ENCODE measurements at places on chromosomes 7 and 10.
A peak's percentile ranks its signal among the peaks of the same experiment; 100 is the strongest.

GRCh38 chr10:16609211-16609610 is 87.5 kb upstream of the C1QL3 start:
- no peak for DNase-seq

DNA sequence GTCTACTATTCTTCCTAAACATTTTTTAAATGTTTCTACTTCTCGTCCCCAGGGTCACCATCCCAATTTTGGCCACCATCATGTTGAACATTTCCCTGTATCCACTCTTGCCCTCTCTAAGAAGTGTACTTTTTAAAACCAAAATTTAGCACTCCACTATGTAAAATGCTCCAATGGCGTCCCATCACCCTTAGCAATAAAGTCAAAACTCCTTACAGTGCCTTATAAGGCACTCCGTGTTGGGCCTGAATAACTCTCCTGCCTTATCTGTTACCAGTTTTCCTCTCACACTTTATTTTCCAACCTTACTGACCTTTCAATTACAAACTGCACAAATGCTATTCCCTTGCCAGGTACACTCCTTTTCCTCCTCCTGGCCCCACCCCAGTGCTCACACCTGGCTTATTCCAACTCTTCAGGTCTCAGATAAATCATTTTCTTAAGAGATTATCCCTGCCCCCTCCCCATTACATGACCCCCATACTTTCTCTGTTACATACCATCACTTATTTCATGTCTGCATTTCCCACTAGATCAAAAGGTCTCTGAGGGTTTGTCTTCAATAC is 1.3 kb downstream of the TMEM168 start:
- no peak for DNase-seq

GRCh38 chr7:78562191-78562590 is 763.6 kb downstream of the PHTF2 start:
- no peak for DNase-seq

GRCh38 chr10:45001381-45002148 is 842 bp downstream of the ZNF22 start:
- peak; percentile 54 for DNase-seq

DNA sequence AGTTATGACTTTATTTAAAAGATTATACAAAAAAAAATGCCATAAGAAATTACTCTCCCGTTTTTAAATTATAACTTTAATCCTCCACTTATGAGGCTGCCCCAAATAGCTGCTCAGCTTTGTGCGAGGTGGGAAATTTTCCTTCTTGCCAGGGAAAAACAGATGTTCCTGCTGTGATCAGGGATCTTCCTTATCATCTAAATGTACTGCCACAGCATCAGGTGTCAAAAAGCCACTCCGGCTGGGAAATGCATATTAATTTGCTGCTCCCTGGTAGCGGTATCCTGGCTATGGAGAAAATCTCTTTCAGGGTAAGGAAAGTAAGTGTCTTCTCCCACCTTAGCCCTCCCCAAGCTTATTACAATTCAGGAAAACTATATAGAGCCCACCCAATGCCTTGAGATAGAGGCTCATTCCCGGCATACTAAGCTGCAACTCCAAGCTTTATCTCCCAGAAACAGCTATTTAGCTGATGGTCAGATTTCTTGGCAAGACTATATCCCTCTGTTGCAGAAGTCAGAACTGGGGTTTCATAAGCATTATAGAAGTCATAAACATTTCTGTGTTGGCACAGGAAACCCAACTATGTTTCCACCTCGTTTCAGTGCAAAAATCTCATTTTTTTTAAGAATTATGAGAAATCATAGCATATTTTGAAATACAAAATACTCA is 360.4 kb downstream of the PARD3 start:
- no peak for DNase-seq

DNA sequence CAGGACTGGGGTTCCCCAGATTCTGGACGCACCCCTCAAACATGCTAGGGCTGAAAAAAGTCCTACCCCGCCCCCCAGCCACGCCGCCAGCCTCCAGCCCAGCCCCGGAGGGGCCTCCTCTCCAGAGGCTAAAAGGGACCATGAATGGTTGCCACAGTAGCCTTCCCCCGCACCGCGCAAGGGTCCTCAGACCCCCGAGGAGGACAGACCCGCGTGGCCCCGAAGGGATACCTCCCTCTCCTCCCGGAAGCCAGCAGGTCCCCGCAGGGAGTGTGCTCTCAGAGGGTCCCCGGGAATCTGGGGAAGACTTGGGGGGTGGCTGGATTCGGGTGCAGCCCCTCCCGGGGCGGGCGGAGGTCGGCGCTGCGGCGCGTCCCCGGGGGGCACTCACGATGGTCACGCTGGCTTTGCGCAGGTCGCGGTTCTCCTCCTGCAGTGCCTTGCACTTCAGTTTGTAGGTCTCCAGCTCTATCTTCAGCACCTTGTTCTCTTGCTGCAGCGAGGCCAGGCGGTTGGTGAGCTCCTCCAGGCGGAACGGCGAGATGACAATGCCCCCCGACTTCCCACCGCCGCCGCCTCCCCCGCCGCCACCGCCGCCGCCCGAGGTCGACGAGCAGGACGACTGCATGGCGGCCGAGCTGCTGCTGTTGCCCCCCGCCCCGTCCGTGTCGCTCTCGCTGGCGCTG is 482 bp downstream of the CCDC6 start:
- no peak for DNase-seq

All from RCC 7860 (cell line).